ENCODE measurements at places on chromosomes 1 and 21.

DNA sequence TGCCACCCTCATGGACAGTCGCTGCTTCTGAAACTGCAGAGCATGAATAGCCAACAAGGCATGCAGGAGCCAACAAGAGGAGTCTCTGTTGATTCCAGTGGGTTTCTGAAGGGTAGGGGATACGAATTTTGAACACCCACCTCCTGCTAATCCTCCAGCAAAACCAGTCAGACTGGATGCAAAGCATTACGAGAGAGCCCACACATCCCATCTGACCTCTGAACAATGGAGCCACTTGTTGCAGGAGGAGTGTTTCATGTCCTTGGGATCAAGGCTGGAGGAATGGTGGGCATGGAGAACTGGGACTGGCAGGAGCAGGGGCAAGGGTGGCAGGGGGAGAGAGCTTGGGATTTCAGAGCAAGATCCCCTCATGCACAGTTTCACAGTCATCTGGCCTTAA is 1.6 kb downstream of the VTCN1 start:
- no peak for DNase-seq

GRCh38 chr1:231857609-231858135 is 231.1 kb downstream of the DISC1 start:
- no peak for DNase-seq

GRCh38 chr1:206812471-206812870 is 40.2 kb upstream of the IL10 start:
- DNase-seq, result no peak

DNA sequence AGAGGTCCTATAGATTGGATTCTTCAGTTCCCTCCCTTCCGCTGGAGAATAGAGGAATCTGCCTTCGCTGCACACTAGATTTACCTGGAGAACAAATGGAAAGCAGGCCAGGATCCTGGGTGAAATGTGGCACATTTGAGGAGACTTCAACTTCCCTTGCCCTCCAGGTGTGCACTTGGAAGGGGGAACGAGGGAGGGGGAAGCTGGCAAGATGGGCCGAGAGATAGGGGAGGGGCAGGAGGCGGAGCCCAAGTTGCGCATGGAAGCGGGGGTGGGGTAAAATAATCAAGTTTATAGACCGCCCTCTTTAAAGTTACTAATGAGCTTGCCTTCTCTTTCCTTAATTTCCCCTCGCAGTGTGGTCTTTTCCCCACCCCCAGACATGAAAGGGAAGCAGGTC is 155.7 kb upstream of the CAMK1G start:
- DNase-seq, result no peak

- DNase-seq, result no peak
These were observed 114.2 kb downstream of the FOXD2 start for GRCh38 chr1:47551971-47552528.

- no peak for DNase-seq
These were observed 18.4 kb downstream of the CAPZA1 start for GRCh38 chr1:112638110-112638428.

DNA sequence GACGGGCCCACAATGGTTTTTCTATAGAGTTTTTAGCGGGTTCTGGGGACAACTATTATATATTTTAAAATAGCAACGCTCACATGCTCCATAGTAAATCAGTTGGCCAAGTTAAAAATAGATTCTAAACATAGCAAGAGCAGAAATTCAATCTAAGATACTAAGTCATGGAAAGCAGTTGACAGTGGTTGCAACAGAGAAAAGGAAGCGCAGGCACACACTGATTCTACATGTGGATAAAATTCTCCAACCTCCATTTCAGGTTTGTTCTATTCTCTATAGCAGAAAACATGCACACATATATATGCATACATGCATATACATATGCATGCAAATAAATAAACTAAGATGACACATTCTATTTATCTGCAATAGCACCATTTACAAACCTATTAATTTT is 89.6 kb upstream of the HNRNPU start:
- no peak for DNase-seq

- peak; percentile 74 for DNase-seq
These were observed 15.5 kb upstream of the SARS1 start for GRCh38 chr1:109198043-109198695.

DNA sequence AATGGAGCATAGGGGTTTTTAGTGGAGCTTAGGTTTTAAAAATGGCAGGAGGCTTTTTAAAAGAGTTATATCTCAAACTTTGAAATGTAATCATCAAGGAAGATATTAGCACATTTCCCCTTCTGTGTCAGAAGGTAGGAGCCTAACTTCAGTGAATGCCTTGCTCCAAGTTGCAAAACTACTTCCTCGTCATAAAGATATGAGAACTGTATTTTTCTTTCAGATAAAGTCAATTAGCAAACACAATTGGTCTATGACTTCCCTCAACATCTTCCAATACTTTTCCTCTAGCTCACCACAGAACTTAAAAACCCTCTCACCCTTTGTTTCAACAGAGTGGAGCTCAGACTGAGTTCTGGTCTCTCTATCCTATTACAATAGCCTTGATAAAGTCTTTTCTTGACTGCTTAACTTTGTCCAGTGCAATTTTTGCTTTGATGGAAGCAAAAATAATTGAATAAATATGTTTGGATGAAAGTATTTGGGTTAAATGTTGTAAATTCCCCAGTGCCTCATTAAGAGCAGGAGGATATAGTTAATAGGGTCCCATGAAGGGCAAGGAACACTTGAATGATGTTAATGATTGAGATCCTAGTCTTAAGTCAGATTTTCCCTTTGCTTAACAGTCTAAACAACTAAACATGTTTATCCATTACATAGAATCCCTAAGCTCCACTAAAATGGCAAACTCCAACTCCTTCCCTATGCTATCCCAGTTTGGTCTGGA is 58.9 kb downstream of the TNFSF18 start:
- no peak for DNase-seq

DNA sequence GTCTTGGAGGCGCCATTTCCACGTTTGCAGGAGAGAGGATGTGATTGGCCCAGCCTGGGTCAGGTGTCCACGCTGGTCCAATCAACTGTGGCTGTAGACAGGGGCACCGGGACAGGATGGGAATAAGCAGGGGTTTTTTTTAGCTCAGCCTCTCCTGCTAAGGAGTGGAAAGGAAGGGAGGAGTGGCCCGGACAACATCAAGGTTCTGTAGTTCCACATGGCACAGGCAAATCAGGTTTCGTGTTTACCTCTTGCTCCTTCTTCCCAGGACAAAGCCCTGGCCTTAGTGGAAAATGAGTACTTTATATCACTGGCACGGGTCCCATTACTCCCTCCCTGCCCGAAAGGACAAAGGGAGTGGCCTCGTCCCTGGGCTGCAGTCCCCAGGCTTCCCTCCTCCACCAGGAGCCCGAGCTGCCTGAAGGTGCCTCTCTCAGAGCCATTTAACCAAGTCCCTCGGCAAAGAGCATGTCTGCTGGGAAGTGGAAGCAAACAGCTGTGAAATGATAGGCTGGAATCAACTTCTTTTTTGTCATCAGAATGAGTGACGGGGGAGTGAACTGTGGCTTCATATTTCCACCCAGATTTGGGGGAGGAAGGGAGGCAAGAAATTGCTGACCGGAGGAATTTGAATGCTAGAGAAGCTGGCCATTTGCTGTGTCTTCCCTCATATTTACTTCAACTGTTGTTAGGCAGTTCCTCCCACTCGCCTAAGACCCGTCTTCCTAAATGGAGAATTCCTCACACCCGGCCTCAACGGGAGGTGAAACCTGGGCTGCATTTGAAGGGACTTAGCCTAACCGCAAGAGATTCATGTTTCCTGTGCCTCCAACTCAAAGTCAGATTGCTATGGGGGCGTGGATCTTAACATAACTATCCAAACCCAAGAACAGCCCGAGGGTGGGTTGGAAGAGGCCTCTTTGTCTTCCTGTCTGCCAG is 84.9 kb upstream of the SLC44A3 start:
- no peak for DNase-seq

DNA sequence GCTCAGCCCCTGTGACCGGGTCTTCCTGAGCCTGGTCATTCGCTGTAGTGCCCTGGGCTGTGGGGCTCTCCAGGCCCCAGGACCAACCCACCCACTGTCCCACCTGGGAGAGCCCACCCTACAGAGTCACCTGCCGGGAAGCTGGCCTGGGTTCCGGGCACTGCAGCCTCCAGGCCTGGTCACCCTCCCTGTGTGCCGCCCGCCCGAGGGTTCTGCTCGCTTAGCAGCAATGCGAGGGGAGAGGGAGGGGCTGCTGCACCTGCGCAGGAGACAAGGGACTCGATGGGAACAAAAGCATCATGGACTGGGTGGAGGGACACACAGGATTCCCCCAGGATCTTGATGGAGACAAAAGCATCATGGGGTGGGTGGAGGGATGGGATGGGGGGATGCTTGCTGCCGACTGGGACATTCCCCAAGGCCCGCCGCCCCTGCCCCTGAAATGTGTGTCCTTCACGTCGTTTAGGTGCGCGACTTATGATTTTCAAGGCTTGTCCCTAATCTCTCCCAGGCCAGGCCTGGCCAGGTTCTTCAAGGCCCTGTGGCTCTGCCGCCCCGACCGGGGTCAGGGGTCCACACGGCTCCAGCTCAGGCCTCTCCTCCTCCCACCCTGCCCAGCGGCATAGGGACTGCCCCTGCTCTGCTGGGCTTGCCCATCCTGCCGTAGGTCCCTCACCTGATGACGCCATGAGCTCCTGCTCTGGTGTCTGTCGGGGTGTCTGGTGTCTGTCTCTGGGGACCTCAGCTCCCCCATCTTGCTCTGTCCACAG is 1.7 kb downstream of the KRTAP10-8 start:
- DNase-seq, result no peak

DNA sequence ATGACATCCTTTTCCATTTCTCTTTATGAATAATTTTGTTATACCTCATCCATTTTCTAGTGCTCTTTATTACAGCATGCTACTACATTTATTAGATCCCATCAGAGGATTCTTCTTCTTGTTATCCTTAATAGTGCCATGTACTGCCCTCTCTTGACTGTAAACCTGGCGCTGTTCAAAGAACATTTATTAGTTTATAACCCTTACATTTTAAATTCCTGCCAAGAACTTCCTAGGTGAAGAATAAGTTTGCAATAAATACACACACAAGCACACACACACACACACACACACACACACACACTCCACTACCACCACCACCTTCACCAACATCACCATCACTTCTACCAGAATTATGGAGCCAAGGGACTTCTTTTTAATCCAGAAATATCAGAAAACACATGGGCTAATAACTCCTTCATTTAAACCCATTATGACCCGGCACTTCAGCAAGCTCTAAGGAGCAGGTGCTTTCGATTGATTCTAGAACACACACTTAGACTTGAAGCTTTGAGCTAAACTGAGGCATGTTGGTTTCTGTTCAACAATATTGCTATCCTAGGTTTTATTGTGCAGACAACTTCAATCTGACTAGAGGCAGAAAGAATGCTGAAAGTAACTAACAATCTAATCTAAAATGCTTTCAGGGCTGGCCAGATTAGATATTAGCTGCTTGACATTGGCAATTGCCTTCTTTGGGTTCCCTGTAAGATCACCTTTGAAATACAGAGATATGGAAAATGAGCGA is 556.8 kb downstream of the LMO4 start:
- DNase-seq, result no peak

DNA sequence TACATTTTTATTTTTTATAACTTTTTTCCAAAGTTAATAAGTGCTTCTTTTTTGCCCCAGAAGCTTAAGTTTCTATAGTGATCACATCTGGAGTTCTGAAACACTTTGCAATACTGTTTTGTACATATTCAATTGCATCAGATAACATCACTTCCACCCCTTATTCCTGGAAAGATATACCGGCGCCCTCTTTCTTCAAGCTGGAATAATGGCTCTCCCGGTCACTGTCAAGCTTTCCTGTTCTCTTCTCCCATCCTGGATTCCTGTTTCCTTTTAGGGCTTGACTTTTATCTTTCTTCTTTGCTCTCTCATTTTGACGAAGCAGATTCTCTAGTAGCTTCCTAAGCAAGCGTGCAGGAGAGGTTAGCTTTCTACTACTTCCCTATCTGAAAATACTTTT is 1866.8 kb downstream of the MRPL39 start:
- no peak for DNase-seq

DNA sequence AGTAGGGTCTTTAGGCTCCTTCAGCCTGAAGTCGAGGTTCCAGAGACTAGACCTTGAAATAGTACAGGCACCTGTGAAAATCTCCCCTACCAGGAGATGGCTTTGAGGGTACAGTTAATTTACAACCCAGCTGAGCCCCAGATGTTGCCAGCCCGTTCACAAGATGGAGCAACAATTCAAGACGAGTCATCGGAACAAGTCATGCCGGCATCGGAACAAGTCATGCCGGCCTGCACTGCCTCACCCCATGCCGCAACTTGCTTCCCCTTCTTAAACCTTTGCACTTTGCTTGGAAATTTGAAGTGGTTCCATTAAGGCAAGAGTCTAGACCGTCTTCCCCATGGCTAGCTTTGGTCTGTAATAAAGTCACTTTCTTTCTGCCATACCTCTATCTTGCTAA is 16.0 kb downstream of the HHAT start:
- no peak for DNase-seq

DNA sequence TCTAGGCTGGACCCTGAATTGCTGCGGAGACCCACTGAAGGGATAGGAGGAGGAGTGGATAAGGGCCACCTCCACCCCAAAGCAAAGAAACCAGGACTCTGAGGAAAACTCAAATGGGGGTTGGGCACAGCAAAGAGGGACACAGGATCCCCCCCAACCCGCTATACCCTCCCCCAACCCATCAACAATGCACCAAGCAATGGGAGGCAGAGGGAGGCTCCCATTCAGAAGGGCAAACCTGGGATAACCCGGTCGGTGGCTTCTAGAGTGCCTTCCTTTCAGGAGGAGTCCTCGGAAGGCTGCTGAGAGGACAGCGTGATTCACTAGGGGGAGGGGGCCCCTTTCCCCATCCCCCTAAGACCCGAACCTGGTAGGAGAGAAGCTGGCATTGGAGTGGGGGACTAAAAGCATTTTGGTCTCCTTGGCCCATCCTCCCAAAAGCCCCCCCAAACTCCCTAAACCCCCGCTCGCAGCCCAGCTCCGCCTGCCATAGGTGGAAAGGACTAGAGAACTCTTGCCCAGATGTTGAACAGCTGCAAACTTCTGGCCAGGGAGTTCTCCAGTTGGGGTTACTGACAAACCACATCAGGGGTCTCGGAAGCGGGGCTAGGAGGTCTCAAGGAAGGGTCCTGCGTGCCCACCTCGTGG is 1.3 kb downstream of the MEF2D start:
- DNase-seq, result peak; percentile 38

DNA sequence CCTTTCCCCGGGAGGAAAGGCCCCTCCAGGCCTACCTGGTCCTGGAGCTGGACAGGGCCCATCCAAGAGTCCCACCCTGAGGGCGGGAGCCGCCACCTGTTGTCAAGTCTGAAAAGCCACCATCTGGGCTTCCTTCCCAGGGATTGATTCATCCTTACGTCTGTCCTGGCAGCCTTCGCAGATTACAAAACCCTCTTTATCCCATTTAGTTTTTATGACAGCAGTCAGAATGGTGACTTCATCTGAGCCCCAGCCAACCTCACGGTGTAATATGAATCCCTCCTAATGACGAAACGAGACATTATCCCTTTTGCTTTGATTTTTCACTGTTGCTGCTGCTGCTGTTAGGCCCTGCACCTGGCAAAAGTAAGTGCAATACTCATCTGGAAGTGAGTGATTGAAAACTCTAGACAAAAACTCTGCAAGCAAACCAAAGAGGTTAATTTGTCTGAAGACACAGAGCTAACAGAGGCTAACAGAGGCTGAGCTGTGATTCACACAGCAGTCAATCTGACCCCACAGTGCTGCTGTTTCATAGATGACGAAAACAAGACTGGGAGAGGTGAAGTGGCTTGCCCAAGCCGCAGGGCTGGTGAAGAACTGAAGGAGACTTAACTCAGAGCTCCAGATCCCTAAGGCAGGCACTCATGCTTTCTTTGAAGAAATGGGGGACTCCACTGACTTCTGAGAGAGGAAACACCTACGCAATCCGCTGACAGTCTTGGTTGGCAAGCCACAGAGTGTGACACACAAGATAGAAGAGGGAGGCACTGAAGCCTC is 30.0 kb upstream of the S100A7 start:
- DNase-seq, result no peak

All from hematopoietic multipotent progenitor cell treated with erythropoietin and hydrocortisone succinate and interleukin-3 and kit ligand, for 17 days (in vitro differentiated cells).